Upper lobe of left lung (tissue), 6 donors: ENCODE measurements at places on chromosomes 3 and 15. TPM values are rescaled to one million over a fixed set of nuclear protein-coding genes. Genes with fewer than 3 reads are reported as not detected.

Gene CCDC54
- total RNA-seq: not detected

Gene MUC4
- 11.3 TPM for total RNA-seq

Gene PRKCI
- total RNA-seq: 94.7 TPM

Gene HYAL1
- total RNA-seq: 59.0 TPM

Gene TLE3
- total RNA-seq: 140 TPM

DNA sequence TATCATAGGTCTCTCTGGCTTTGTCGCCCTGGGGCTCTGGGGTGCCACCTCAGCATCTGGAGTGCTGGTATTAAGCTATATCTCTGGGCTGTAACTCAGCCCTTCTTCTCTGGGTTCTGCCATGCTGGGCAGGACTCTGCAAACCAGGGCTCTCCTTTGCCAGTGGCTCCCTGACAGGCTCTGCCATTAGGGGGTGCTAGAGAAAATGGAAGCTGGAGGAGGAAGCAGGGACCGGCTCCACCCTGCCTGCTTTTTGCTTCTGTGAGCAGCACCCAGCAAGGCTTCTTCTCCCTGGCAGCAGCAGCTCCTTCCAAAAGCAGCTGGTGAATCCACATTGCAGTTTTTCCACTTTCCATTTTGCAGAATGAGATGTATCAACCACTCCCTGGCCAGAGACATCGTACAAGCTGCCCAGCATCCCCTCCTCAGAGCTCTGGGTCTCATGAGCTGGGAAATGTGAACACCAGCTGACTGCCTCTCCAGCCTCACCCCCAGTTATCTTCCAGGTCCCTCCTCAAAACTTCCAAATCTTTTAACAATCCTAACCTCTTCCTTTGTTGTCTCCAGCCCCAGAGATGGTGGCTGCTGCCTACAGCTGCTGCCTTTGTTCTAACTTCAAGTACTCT, 165.0 kb downstream of the ABHD5 start:
- peak; percentile 62 for DNase-seq

- DNase-seq: peak; percentile 39
These were observed 94.5 kb upstream of the ADAMTSL3 start for GRCh38 chr15:83559310-83559966.

DNA sequence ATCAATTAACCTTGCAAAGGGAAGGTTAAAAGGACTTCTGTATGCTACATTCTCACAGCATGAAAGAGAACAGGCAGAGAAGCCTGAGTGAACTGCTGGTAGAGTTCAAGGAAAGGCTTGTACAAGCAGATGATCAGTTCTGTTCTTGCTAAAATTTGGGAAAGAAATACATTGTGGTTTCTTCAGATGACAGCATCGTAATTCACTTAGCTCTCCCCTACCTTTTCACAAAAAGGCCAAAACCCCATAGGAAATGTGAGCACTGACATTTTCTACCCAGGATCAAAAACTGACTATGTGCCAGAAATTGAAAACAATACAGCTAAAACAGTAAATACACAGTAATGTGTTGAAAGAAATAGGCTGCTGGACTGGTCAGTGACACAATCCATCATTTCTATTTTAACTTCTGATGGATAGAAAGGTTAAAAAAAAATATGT, 216.4 kb downstream of the DPH6 start:
- no peak for DNase-seq

DNA sequence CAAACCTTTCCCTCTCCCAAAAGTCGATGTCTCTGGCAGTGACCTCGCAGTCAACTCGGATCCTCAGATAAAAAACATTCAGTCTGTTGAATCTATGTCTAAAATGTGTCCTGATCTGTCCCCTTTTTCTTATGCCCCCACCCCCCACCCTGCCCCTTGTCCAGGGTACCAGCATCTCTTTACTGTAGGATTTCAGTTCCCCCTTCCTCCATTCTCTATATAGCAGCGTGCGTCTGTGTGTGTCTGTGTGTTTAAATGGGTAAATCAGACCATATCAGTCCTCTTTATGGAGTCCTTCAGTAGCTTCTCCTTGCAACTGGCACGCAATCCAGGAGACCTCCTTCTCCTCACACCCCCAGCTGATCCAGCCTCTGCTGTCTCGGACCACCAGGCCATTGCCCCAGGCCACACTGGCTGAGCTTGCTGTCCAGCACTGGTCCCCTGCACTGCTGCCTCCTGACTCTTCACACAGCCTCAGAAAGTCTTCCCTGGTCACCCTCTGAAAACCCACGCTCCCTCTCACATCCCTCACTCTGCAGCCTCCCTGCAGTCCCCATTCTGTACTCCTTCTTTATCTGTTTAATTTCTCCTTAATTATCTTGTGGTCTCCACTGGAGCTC, 1.5 kb downstream of the LRRK1 start:
- DNase-seq: no peak

DNA sequence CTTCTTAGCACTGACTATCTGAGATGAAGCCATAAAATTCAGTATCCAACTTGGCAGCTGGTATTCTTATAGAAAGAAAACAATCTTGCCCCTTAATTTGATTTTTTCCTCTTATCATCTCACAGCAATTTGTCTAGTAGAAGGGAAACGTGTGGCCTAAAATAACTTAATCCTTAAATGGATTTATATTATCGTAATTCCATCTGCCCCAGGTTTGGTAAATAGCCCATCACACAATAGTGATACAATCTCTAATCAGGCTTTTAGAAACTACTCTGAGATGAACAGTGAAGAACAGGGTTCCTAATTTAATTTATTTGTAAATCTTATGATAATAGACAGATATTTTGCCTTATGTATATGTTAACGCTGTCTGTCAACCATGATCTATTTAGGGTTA, 24.8 kb downstream of the PEX5L start:
- no peak for DNase-seq

DNA sequence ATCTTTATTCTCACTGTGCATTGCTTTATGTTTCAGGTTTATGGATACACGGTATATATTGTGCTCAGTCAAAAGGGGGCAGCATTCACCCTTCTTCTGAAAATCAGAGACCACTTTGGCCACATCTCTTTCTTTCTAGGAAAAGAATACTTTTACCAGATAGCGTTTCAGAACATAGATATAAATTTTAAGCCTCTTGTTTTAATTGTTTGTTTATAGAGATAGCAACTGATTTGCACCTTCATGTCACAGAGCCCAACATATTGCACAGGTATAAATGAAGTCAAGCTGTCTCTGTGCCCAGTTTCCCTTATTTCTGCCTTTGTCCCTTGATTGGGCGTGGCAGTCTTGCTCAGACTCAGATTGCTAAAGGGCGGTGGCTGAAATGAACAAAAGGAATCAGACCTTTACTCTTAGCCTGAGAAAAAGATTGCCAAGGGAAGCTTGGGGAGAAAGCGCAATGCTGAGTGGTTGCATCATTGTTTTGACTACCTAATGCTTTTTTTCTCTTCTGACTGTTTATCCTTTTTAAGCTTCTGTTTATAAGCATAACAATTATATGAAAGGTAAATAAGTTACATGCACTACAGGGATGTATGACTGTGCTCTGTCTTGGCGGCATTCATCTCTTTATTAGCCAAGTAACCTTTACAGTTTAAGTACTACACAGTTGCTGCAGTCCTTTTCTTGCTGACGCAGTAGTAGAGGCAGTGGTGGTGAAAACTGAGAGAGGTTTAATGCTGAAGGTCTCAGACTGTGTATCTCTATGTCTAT, 70.8 kb upstream of the ZBTB20 start:
- DNase-seq: no peak

- no peak for DNase-seq
These were observed 70.5 kb downstream of the KLHL25 start for GRCh38 chr15:85723960-85724945.

GRCh38 chr3:32430900-32431299, 39.2 kb downstream of the CMTM7 start:
- no peak for DNase-seq

DNA sequence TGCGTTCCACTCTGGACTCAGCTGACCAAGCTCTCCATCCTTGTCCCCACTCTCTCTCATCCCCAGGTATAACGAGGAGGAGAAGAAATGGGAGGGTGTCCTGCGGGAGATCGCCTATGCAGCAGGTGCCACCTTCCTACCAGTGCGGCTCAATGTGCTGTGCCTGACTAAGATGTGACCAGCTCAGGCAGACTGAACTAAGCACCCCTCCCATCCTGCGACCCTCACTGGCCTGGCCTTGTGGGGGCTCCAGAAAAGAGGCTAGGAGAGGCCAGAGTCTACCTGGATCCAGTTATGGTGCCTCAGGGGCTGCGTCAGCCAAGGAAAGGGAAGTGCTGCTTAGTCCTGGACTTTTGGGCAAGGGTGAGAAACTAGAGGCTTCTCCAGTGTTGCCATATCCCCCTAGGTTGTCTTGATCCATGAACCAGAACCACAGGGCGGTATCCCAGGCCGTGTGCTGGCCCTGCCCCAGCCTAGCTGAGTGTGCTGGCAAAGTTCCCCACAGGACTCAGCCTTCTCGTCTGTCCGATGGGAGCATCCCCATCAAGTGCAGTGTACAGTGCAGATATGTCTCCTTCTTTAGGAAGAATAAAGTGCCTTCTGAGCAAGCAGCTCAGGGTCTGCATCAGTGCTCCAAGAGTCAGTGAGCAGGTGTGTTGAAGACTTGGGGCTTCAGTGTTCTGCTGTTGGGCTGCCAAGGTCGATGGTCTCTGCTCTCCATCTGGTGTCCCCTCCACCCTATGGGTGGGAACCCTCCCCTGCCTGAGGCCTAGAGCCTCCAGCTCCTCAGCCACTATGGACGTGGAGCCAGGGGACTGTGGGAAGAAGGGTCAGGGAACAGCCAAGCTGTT, 6.7 kb downstream of the KLHL40 start:
- no peak for DNase-seq

GRCh38 chr3:186705882-186706780, 11.0 kb upstream of the KNG1 start:
- no peak for DNase-seq

GRCh38 chr15:31472636-31473384, 146.2 kb downstream of the KLF13 start:
- DNase-seq: no peak

- no peak for DNase-seq
These were observed 34.1 kb downstream of the ADAM10 start for GRCh38 chr15:58715266-58715917.

DNA sequence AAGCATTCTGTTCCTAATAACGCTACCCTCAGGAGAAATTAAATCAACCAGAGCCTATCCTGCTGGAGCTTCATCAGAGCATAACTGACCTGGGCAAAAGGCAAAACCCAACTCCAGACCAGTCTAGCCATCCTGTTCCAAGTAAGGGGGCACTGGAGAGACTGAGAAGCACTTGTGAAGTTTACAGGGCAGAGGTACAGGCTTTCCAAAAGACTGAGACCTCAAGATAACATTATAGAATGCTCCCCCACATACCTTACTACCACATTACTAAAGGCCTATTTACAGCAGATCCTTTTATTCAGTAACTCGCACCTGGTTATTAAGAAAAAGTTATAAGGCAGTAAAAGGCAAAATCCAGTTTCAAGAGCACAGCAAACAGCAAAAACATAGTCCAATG, 35.5 kb downstream of the RFX7 start:
- DNase-seq: no peak

DNA sequence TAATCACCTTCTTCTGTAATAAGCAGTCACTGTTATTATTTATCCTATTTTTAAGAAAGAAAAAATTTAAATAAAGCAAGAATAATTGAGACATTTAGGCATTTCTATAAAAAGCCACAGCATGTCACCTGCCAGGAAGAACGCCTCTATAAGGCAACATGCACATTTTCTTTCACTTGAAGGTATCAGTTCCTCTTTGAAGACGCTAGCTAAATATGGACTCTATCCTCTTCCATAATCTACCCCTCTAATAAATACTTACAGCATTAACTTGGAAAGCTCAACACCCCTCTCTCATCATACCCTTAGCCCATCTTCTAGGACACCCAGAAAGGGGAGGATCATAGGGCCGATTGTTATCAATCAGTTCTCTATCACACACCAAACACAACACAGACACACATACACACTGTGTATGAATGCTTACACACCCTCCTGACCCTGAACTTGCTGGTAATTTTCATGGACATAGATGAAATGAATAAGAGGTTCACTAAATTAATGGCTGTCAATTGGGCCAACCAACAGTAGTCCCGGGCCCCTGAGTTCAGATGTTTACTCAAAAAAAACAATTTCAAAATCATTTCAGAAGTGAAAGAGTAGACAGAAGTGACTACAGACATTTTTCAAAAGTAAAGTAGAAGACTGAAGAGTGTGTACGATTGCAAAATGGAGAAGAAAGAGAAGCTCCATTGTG, 102.5 kb downstream of the ZMAT3 start:
- DNase-seq: no peak

DNA sequence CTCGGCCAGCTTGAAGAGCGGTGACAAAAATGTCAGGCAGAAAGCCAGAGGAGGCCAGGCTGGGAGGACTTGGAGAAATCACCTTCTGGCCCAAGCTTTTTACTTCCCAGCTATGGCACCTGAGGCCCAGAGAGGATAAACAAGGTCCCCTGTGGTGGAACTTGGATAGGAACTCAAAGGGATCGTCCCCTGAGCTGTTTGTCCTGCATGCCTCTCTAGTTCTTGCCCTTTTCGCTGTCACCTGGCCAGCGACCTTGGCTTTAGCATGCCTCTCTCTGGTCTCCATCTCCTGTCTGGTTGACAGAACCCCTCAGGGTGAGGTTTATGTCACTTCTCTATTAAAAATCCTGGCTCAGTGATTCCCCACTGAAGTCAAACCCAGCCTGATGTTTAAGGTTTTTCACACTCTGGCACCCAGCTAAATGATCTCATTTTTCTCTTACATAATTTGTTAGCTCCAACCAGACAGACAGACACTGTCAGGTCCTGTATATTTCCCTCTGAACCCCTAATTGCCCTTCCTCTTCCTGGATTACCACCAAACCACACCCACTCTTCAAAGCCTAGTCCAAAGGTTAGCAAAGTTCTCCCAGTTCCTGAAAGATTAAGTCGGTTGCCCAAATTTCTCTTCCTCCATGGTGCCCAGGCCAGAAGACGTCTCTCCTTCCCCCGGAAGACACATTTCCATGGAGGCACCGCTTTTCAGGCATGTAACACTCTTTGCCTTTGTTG, 169.1 kb downstream of the FAM43A start:
- no peak for DNase-seq

- DNase-seq: no peak
These were observed 89.0 kb downstream of the RPL22L1 start for GRCh38 chr3:170780955-170781354.

DNA sequence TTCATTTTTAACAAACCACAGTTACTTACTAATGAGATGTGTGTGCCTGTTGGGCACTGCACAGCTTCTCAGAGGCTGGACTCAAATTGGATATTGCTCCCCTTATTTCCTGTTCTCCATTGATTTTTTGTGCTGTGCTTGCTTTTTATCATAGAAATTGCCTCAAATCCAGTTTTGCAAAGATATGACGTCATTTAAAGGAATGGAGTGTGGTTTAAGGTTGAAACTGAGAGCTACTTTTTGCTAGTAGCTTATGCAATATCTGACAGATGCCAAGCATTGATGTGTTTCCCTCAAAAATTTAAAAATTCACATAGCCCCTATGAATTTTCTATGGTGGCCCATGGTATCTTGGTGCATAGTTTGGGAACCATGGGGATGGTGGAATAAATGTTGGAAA, 67.7 kb upstream of the ROPN1 start:
- DNase-seq: no peak

DNA sequence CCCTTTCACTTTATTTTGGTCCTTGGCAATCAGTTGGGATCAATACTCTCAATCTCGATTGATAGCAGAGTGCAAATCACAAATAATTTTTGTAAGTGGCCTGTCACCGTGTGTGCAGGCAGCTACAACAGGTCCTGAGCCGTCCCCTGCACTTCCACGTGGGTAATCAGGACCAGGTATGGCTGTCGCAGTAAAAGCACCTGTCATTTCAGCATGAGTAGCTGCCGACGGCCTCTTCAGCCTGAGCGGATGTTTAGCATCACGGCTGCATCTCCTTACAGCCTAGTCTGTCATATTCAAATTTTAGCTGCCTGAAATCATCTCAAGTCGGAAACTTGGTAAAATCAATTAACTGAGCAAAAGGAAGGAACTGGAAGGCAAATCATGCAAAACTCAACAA, 53.0 kb upstream of the FOXP1 start:
- no peak for DNase-seq
